ENCODE measurements at places on chromosomes 16 and 17. TPM values are rescaled to one million over a fixed set of nuclear protein-coding genes. Genes with fewer than 3 reads are reported as not detected.

Gene TPPP3
- 55.4 TPM for polyA plus RNA-seq

Gene TMEM220
- 3.2 TPM for polyA plus RNA-seq

Gene IRX3
- 1.6 TPM for polyA plus RNA-seq

Gene KRT36
- polyA plus RNA-seq, result not detected

Gene NLGN2
- 6.6 TPM for polyA plus RNA-seq

Gene RPS6KB1
- polyA plus RNA-seq, result 31.9 TPM

Gene PERCC1
- polyA plus RNA-seq, result not detected
